ENCODE measurements at places on chromosomes 3 and 15.
A peak's percentile ranks its signal among the peaks of the same experiment; 100 is the strongest.

- DNase-seq, result no peak
Observed at GRCh38 chr15:60838206-60838605, 359.3 kb upstream of the ICE2 start.

- DNase-seq, result no peak
Observed at GRCh38 chr3:151852074-151852811, 21.2 kb upstream of the SUCNR1 start.

GRCh38 chr3:56867671-56868070, 65.9 kb upstream of the ARHGEF3 start:
- no peak for DNase-seq

DNA sequence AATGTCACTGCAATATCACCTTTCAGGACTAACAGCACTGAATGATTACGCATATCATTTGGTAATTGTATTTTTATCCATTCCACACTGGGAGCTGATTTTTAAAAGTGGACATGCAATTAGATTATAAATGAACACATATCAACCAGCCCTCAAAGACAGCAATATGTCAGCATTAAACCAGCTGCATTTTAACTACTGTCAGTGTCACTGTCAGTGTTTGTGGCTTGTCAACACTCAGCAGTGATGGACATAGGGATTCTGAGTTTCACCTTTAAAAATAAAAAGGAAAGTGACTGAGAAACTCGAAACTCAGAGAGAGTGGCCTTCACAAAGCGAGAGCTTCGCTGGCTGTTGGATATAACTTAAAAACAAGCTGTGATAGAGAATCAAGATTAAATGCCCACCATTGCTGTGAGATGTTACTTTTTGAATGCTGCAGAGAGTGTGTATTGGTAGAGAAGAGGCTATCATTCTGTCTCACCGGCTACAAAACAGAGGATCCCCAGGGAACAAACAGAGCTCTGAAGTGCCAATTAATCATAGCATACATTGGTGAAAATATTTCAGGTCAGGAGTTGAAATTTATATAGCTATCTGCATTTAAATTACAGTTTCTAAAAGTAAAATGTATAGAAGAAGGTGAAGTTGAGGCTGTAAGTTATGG, 635.8 kb downstream of the SQOR start:
- no peak for DNase-seq

GRCh38 chr3:144652573-144652972, 681.0 kb downstream of the DIPK2A start:
- DNase-seq, result no peak

DNA sequence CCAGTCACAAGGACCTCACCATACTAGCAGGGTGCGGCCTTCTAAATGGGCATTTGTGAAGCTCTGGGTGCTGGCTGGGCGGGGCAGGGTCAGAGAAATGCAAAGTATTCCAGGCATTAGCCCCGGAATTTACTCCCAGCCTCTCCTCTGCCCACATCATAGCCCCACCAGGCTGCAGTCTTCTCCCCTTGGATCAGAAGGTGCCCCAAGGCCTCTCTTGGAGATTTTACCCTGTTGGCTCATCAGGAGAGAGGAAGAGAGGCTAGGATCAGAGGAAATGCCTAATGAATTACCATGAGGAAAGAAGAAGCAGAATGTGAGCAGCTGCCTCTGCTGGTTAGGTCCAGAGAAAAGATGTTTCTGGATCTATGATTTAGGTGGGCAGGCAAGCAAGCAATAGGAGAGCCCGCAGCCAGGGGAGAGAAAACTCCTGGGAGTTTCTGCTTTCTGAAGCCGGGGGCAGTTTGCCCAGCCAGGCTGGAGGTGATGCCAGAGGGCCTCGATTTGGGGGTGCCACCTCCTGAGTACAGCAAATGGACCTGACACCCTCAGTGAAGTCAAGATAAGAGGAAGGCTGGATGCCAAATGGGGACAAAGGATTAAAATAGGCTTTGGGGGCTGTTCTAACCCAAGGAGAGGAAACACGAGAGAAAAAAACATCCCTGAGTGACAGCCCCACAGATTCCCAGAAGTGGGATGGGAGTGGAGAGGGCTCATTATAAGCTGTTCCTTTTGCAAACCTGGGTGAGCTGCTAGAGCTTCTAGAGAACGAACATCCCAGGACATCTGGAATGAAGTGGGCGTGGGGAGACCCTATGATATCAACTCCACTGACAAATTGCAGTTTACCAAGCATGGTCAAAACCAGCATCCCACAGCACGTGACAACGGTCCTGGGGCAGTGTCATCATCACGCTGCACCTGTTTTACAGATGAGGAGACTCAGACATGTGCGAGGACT, 65.4 kb downstream of the BDH1 start:
- no peak for DNase-seq

- peak; percentile 69 for DNase-seq
Observed at GRCh38 chr15:68650901-68651709, 72.3 kb downstream of the CORO2B start.

Measured in progenitor cell of endocrine pancreas (in vitro differentiated cells).